Esophagus squamous epithelium (tissue), 5 donors: ENCODE measurements at places on chromosomes 7 and 10.

DNA sequence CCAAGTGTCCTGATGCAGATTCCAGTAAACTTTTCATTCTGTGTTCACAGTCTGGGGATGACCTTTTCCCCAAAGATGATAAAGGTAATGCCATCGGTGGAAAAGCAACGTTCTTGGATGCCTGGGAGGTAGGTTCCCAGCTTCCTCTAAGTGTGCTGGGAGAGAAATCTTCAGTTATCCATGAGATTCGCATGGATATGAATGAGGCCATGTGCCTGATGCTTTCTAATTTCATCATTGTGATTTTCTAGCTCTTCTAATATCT, 5.5 kb downstream of the AKR1B10 start:
- no peak for DNase-seq

- no peak for DNase-seq
Observed at GRCh38 chr7:78879206-78879605, 574.3 kb downstream of the MAGI2 start.

DNA sequence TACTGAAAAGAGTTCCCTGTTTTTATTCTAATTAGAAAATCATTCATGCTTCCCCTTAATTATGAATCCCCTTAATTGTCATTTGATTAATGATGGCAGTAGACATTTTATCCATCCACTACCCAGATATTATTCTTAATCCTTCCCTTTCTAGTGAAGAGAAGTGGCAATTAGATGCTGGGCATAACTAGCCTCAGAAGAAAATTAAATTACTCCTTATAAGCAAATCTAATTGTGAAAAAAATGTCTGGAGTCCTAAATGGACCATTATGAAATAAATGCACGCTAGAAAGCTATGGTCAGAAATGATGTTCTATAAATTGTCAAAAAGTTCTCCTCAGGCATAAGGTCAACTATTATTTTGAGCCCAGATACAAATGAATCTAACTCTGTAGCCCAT, 4.5 kb downstream of the ABCB1 start:
- DNase-seq: no peak

DNA sequence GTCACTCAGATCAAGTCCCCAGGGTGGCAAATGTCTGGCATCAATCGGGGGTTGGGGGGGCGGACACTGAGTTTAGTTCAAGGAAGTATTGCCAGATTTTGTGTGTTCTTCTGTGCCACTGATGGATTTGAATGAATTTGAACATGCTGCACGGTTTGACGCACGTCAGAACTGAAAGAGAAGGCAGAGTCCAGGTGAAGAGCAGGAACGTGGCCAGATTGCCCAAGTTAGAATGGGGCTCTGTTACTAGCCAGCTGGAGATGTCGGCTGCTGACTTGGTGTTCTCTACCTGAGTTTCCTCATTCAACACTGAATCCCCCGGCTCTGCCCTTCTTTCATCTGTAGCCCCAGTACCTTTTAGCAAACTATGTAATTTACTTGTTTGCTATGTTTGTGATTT, 180.2 kb downstream of the PRKCQ start:
- no peak for DNase-seq

DNA sequence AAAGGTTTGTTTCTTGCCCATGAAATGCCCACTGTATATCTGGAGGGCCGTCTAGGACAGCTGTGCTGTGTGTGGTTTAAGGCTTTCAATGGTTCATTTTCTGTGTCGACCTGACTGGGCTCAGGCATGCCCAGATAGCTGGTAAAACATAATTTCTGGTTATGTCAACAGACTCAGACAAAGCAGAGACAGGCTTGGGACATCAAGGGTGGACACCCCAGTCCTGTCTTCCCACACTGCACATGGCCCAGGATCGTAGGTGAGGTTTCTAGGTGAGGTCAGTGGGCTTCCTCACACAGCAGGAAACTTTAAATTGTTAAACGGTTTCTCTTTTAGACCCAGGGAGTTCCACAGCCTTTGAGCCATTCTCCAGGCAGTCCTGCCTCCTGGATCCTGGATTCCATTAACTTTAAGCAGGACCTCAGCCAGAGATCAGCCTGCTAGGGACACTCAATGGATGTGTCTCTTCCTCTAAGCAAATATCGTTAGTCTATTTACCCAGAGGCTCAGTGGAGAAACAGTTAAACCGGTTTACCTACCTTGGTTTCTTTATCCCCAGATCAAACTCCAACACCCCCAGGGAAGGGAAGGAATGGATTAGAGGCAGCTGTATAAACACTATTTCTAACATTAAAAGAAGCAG, 66.4 kb downstream of the ST8SIA6 start:
- DNase-seq: no peak

- DNase-seq: no peak
Observed at GRCh38 chr7:44307905-44308595, 17.3 kb downstream of the CAMK2B start.
